ENCODE measurements at places on chromosomes 6 and 20.

- DNase-seq, result no peak
Measured at GRCh38 chr6:85975957-85976356, 333.3 kb upstream of the SYNCRIP start.

- no peak for DNase-seq
Measured at GRCh38 chr6:135265278-135265677, 84.2 kb downstream of the MYB start.

GRCh38 chr6:131831392-131831791 is 23.6 kb downstream of the ENPP1 start:
- no peak for DNase-seq

- no peak for DNase-seq
Measured at GRCh38 chr20:59295531-59295930, 4.9 kb upstream of the EDN3 start.

- no peak for DNase-seq
Measured at GRCh38 chr6:72624557-72625160, 2.8 kb downstream of the KCNQ5 start.

DNA sequence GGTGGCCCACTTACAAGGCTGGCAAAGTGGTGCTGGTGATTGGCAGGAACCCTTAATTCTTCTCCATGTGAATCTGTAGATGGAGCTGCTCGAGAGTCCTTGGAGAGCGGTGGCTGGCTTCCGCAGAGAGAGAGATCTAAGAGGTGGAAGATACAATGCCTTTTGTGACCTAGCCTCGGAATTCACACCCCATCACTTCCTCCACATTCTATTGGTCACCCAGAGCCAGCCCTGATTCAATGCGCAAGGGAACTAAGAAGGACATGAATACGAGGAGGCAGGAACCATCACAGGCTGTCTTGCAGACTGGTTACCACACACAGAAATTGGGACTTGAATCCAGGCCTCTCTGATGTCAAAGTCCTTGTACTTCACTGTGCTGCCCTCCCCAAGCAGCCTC is 128.9 kb upstream of the PROKR2 start:
- DNase-seq, result no peak

DNA sequence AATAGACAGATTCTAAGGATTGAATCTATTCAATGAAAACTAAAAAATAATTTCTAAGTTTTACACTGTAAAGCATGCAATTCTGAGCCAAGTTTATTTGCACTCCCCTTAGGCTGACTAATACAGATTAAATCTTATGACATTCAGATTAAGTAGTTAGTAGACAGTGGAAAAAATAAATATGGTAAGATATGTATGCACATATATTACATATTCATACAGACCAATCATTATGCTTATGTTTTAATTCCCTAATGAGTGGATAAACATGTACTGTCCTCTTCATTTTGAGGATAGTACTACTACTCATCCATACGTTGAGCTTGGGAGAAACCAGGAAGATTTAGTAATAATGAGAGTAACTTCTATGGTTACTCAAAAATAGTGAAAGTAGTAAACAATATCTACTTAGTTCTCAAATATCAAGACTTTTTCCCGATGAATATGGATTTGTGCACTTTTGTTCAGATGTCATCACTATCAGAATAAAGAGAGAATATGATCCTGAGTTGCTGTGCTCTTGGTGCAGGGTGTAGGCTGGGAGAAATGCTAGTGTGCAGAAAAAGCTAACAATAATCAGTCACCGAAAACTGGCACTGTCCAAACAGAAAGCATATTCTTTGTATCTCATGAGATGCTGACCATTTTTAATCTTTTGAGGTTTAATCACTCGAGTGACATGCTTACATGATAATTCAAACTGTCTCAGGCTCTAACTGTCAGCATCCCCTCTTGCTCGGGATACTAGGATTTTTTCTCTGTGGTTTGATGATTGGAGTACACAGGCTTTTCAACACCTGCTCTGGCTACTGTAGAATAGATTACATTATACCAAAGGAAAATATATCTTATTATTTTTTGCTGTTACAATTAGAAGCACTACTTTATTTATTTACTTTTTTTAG is 111.6 kb downstream of the EPHA7 start:
- no peak for DNase-seq

DNA sequence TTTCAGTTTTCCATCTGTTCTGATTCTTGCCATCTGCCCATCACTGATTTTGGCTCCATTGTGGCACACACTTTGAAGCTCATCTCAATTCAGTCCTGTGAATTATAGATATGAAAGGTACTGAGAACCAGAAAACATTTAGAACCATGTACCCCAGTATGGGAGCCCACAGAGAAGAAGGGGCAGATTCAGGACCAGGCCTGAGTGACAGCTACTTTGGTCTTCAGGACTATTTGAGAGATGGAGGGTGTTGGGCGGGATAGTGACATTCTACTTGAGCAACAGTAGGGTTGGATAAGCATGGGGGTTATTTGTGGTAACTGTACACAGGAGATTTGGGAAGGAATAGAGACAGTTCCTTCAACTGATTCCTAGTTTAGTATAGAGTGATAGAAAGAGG is 259.2 kb upstream of the MANEA start:
- DNase-seq, result no peak

DNA sequence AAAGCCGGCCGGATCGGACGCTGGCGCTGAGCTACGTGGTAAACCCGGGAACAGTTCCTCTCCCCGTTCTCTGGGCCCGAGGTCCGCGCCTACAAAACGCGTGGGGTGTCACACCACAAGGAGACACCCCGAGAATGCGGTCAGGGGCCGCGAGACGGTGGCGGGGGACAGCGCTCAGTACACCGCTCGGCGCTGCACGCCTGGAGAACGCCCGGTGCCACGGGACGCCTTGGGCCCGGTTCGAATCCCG is 670 bp downstream of the NCOA5 start:
- DNase-seq, result no peak

DNA sequence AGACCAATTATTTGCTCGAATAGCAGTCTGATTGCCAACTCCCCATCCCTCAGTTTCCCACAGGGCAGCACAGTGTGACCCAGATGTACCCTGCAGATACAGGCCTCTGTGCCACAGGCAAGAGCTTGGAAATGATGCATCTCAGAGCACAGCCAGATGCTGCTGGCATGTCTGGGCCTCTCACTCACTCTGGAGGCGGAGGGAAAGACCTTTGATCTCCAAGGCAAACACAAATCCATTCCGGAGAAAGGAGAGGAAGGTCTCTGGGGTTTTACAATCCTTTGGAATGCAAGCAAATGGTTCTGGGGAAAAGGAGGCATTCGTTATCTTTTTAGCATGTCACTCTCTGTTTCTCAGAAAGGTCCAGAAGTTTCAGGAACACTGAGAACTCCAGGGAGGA is 74.2 kb downstream of the RIOK1 start:
- no peak for DNase-seq

DNA sequence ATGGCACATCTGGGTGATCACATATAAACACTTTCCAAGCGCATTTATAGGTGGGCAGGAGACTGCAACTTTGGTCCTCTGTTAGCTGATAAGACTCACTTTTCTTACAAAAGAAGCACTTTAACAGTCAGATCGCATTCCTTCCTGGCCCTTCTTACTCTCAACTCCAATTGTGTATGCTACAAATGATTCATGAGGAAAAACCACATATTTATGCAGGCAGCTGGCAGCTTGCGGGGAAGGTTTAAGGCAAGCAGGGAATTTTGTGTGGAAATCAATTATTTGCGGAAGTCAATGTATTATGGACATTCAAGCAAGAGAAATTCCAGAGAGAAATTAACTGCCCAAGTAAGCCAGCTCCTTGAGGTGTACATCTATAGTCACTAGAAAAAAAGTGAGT is 194.0 kb downstream of the PKHD1 start:
- DNase-seq, result no peak

DNA sequence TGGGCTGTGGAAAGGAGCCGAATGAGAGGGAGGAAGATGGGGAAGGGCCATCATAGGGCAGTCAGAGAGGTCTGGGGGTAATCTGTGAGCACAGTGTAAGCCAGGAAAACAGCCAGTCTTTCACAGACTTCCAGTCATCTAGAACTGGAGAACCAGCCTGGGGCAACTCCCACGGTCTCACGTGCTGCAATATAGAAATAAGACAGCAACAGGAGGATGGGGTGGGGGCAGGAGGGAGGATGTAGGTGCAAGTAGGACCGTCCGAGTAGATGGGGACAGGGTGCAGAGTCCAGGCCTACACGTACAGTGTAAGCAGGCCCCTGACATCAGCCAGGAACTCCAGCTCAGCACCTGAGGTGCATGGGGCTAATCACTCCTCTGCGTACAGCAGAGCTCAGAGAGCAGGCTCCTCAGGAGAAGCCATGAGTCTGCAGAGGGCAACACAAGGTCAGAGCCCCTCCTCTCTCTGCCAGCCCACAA is 58.2 kb upstream of the TNFAIP3 start:
- DNase-seq, result no peak

DNA sequence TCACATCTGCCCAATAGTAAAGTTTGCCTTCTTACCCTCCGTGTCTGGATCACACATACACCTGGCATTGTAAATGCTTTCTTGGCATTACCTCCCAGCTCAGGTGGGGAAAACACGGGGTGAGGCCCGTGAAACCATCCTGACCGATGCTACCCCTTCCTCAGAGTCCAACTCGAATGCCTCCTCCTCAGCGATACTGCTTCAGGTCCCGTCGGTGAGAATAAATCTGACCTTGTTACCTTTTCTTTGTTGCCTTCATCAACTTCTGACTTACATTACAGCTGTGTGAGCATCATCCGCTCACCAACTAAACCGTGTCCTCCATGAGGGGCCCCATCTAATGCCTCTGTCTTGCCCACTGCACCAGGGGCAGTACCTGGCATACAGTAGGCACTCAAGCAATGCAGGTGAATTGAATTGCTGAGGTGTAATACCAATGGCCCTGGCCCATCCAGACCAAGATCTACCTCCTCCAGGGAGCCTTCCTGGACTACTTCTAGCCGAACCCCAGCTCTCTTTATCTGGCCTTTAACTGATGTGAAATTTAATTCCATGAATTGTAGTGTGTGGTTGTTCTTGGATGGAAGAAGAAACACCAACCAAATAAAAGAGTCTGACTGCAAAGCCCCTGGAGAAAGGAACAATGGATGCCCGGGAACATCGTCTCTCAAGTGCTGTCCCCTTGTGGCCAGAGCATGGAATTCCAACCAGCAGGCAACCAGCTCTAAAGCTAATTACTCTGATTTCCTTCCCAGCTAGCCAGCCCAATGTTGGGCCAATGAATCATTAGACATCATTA is 141.5 kb downstream of the ANKRD60 start:
- DNase-seq, result peak; percentile 56

- DNase-seq, result no peak
Measured at GRCh38 chr6:106281661-106282060, 43.9 kb downstream of the ATG5 start.

DNA sequence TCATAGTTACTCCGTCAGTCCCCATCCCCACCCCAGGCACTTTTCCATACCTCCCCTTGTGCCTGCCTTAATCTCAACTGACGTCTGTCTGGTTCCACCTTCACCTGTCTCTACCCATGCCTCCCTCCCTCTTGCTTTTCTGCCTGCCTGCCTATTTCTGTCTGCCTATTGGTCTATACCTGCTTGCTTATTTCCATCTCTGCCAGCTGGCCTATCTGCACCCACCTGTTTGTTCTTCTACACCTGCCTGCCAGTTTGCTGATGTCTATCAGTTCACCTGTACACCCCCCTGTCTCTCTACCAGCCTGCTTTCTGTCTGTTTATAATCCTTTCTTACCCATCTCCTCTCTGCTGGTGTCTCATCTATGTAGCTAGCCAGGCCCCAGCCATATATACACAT is 87.5 kb downstream of the RALGAPA2 start:
- no peak for DNase-seq

Data from coronary artery (tissue), 2 donors.